ENCODE measurements at places on chromosomes 3 and 15.

DNA sequence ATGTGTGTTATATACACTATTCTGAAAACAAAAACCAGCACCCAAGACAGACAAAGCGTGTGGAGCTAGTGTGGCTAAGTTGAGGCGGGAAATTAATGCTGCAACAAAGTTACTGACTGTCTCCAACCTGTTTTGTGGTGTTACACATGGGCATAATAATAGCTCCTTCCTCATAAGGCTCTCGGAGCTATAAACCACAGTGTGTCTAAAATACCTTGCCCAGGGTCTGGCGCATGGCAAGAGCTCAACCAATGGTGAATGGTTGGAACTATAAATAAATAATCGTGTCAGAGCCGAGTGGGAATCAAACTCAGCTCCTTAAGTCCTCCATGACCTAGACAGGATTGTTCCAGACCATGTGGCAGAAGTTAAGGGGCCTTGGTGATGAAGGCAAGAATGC is 35.9 kb upstream of the TFRC start:
- no peak for DNase-seq

DNA sequence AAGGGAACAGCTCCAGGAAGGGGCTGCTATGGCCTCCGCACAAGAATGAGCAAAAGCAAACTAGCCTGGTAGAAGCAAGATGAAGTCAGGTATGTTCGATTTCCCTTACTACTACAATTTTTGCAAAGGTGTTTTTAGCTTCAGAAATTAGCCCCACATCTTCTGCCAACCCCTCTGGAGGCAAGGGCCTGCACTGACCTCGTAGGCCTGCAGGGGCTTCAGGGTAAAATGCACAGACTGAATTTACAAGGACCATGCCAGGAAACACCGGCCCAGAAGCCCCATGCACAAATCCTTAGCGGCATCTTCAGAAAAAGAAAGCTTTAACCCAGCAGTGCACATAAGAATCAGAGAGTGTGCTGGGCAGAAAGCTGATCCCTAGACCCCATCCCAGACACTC is 53.0 kb downstream of the SLC6A1 start:
- no peak for DNase-seq

GRCh38 chr3:108394016-108394415 is 97.7 kb downstream of the HHLA2 start:
- DNase-seq, result no peak

DNA sequence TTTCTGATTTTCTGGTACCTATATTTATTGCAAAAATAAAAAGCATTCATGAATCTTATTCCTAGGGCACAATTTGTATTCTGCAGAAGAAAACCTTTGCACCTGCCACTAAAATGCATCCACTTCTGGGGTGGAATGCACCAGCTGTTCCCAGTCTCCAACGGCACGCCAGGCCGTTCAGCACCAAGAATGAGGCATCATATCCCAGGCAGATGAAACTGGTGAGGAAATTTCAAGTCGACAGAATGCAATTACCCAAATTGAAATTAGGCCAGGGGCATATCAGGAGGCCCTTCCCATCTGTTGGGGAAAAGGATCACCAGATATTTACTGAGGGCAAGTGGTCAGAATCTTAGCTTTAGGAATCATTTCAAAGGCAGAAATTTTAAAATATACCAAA is 13.6 kb upstream of the RBMS3 start:
- DNase-seq, result no peak

DNA sequence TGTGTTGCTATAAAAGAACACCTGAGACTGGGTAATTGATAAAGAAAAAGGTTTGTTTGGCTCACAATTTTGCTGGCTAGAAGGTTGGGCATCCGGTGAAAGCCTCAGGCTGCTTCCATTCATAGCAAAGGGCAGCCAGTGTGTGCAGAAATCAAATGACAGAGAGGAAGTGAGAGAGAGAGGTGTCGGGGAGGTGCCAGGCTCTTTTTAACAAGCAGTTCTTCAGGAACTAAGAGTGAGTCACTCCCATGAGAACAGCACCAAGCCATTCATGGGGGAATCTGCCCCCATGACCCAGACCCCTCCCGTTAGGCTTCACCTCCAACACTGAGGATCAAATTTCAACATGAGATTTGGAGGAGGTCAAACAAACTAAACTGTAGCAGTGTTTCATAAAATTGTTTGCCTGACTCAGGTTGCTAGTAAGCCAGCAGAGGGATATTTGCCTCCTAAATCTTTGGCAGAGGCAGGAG is 4.5 kb upstream of the PARP15 start:
- DNase-seq, result no peak

DNA sequence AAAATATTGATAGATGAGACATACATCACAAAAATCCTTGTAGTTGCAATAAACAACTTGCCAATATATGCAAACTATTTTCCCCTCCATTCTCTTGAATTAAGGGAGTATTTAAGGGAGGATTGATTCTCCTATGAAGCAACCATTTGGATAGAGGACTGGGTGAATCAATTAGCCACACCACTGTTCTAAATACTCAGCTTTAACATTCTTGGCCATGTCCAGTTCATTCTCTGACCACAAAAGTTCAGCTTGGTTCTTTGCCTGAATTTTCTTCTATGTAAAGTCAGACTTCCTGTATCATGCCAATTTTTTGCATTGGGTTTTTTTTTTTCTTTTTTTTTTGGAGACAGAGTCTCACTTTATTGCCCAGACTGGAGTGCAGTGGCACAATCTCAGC is 15.8 kb upstream of the SEC11A start:
- no peak for DNase-seq

DNA sequence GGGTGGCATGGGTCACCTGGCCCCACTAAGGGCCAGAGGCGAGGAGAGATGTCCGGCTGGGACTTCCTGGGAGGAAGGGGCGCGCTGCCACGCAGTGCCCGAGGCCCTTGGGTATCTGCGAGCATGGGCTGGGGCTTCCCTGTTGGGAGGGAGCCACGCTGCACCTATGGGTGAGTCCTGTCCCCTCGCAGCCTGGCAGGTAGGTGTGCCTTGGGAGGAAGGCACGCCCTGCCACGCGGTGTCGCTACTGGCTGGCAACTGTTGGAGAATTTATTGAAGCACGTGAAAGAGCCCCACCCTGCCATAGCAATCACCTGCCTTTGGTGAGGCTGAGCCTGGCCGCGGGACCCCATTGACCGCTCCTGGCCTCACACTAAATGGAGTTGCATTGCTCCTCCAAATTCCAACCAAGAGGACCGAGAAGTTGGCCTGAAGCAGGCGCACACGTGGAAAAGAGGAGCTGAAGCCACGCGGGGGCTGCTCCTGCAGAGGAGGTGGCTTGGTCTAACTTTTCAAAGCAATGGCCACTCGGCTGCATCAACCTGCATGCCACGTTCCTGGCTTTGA is 134.2 kb downstream of the TJP1 start:
- no peak for DNase-seq

GRCh38 chr15:25770031-25770430 is 93.1 kb downstream of the ATP10A start:
- no peak for DNase-seq

GRCh38 chr3:127194601-127195187 is 1.8 kb downstream of the PRR23E start:
- no peak for DNase-seq

DNA sequence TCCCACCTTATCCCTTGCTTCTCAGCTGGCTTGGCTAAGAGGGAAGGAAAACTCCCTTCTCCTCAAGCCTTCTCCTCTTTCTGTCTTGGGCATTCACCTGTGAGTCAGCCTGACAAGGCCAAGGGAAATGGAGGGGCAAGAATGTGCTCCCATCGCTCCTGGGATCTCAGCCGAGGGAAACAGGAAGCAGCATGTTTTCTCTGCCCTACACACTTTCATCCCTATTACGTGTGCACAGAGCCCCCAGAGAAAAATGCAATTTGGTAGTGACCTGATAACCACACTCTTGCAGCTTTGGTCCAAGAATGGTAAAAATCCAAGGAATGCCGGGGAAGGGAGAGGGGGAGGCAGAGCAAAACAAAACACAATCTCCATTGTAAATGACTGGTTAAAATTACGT is 32.9 kb upstream of the MTMR10 start:
- DNase-seq, result no peak

GRCh38 chr3:54951405-54951804 is 23.5 kb upstream of the LRTM1 start:
- no peak for DNase-seq

GRCh38 chr15:94230431-94230882 is 904 bp upstream of the MCTP2 start:
- DNase-seq, result no peak

- no peak for DNase-seq
Measured at GRCh38 chr3:58307639-58308215, 1.4 kb downstream of the HTD2 start.

- DNase-seq, result no peak
Measured at GRCh38 chr3:54206874-54207273, 84.5 kb downstream of the CACNA2D3 start.

DNA sequence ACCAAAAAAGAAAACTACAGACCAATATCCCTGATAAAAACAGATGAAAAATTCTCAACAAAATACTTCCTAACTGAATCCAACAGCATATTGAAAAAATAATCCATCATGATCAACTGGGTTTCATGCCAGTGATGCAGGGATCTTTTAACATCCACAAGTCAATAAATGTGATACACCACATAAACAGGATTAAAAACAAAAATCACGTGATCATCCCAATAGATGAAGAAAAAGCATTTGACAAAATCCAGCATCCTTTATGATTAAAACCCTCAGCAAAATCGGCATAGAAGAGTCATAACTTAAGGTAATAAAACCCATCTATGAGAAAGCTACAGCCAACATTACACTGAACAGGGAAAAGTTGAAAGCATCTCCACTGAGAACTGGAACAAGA is 107.5 kb downstream of the DCLK3 start:
- no peak for DNase-seq

GRCh38 chr15:93035953-93036810 is 52.8 kb downstream of the RGMA start:
- DNase-seq, result no peak

DNA sequence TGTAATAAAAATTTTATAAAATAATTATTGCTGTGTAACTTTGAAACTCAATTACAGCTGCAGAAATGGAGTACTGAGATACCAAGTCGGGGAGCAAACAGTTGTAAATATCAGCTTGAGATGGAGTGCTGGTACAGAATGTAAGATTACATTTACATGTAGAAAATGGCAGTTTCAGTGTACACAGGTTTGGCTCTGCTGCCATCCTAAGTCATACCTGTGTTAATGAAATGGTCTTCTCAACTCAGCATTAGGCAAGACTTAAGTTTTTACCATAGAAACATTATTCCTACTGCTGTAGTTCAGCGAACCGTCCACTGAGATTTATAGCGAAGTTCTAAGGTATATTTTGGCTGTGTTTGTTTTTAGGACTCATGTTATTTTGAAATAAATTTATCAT is 110.1 kb upstream of the TBL1XR1 start:
- DNase-seq, result no peak

- no peak for DNase-seq
Measured at GRCh38 chr3:122025296-122025695, 3.2 kb upstream of the ILDR1 start.

GRCh38 chr15:85456798-85457197 is 76.4 kb downstream of the AKAP13 start:
- no peak for DNase-seq

GRCh38 chr3:110731148-110731547 is 340.5 kb upstream of the NECTIN3 start:
- DNase-seq, result no peak

DNA sequence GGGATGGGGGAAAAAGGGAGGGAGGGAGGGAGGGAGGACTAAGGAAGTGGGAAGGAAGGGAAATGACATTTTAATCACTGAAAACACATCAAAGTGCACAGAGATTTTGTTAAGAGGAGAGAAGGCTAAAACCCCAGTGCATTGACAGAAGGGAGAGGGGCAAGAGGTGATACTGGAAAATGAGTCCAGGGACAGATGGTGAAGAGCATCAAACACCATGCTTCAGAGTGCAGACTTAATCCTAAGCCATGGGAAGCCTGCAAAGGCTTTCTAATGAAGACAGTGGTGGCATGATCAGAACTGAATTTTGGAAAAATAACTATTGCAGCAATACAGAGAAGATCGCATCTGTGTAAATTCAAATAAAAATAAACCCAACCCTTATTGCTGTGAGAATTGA is 41.8 kb downstream of the HGD start:
- DNase-seq, result no peak

GRCh38 chr3:11143476-11143875 is 10.8 kb upstream of the HRH1 start:
- DNase-seq, result no peak

- DNase-seq, result no peak
Measured at GRCh38 chr3:126184465-126185000, 4.1 kb upstream of the ALDH1L1 start.

Data from stimulated activated CD4-positive, alpha-beta T cell treated with anti-CD3 and anti-CD28 coated beads, TNF-alpha, amount 100 ng/mL, for 4 hours (primary cell).